ENCODE measurements at places on chromosomes 16 and 17.

DNA sequence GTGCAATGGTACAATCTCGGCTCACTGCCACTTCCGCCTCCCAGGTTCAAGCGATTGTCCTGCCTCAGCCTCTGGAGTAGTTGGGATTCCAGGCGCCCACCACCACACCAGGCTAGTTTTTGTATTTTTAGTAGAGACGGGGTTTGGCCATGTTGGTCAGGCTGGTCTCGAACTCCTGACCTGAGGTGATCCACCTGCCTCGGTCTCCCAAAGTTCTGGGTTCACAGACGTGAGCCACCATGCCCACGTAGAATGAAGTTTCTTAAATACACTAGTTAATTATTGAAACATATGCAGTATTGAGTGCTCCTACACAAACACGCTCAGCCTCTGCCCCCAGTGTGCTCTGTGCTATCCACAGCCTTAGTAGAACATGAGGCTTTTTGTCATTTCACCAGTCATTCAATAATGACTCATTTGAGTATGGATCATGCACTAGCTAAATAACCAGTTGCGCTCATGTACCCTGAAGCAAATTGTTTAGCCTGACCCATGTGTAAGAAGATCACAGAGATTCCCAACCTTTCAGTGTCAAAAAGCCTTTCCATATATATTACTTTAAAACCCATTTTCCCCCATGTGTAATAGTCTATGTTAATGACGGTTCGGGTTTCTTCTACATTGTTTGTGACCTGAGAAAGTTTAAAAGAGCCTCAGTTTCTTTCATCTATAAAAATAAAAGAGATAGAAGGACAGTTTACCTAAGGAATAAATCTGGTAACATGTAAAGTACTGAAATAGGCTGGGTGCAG, 49.7 kb downstream of the TUBD1 start:
- peak; percentile 79 for DNase-seq

- no peak for DNase-seq
Observed at GRCh38 chr16:55868980-55869379, 6.2 kb downstream of the CES5A start.

GRCh38 chr16:23607726-23608125, 11.6 kb upstream of the NDUFAB1 start:
- DNase-seq = no peak

GRCh38 chr16:4663777-4664465, 29.4 kb upstream of the NUDT16L1 start:
- DNase-seq = no peak

DNA sequence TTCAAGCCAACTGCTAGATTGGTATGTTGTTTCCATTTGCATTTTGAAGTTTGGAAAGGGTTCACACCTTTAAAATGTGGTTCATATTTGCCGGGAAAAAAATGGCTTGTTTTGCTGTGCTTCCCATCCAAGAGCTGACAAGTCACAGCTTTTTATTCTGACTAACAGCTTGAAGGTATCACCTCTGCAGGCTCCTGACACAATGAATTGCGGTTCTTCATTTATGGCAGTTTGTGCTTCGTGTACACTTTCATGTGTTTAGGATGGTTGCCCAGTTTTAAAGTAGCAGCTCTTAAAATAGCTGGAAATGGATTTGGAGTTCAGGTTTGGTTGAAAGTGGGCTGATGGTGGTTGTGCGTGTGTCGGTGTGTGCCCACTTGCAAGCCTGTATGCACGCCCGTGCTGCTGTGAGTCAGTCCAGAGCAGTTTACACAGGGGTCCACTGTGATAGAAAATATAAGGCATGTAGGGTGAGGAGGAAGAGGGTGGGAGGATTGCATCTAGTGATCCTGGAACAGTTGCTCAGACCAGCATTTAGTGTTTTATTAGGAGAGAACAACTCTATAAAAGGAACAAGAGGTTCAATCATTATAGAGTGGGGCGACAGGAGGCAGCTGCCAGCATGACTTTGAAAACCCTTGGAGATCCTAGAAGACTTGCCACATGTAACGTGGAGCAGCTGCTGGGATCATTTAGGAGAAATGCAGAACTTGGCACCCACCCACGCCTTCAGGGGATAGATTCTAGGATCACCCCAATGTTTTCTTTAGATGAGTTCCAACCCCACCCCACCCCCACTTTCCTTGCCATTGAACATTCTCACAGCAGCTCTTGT, 108.0 kb upstream of the TBX2 start:
- DNase-seq = no peak

DNA sequence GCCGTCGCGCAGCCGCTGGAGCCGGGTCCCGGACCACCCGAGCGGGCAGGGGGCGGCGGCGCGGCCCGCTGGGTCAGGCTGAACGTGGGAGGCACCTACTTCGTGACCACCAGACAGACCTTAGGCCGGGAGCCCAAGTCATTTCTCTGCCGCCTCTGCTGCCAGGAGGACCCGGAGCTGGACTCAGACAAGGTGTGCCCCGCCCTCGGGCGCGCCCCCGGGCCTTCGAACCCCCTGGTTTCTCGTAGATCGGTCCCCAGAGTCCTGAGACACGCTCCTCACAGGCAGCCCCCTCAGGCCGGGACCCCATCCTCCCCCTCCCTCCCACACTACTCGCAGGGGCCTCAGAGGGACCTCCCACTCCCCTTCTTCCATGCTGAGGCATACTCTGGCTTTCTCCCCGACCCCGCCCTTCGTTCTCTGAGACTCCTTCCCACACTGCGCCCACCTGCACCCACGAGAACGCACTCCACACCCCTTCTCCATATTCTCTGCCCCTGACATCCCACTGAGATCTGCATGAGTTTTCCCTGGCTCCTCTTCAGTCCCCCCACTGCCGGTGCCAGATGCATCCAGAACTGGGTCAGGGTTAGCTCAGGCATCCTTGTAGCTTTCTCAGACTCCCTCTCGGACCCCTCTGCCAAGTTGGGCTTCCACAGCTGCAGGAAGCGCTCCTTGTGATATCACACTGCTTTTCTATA, 523 bp downstream of the KCTD2 start:
- DNase-seq = peak; percentile 40

DNA sequence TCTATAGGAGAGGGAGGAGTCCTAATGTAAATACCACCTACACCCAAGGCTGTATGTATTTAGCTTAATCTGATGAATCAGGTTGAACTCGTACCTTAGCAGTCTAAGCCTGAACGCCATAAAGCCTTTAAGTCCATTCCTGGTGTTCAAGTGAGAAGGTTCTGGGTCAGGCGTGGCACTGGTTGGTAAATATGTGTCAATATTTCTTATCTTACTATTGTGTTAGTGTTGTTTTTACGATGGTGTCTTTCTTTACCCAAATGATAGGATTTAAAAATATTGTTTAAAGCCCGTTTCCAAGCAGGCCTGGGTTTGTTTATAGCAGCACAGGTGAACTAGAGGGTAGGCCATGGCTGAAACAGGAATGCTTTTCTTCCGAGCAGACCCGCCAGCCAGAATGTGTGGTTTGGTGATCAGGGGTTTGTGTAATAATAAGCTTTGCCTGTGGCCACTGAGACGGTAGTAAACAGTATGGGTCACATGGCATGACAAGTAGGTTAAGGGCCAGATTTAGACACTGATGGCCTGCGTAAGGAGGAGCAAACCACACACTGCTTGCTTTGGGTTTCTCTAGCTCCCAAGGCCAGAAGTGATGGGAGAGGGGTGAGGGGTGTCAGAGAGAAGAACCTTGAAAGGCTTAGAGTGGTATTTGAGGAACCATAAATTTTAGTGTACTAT, 3.3 kb downstream of the TMEM94 start:
- peak; percentile 81 for DNase-seq

DNA sequence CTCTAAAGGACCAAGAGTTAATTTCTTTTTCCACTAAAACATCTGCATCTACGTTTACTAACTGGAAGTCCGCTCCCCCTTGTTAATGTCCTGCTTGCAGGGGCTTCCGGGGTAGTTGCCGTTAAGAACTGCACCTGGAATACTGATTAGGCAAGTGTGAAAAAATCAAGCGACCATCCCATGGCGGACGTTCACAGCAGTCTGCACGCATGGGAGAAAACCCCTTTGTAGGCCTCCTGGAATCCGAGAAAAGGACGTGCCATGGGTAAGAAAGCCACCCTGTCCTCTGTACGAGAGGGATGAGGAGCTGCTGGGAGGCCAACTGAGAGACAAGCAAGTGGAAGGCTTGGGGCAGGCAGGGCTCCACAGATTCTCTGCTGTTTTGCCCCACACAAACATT, 14.9 kb downstream of the SNN start:
- DNase-seq = no peak

GRCh38 chr16:11196286-11196828, 59.6 kb downstream of the SOCS1 start:
- no peak for DNase-seq

GRCh38 chr17:5431949-5432556, 6.9 kb downstream of the C1QBP start:
- DNase-seq = no peak

DNA sequence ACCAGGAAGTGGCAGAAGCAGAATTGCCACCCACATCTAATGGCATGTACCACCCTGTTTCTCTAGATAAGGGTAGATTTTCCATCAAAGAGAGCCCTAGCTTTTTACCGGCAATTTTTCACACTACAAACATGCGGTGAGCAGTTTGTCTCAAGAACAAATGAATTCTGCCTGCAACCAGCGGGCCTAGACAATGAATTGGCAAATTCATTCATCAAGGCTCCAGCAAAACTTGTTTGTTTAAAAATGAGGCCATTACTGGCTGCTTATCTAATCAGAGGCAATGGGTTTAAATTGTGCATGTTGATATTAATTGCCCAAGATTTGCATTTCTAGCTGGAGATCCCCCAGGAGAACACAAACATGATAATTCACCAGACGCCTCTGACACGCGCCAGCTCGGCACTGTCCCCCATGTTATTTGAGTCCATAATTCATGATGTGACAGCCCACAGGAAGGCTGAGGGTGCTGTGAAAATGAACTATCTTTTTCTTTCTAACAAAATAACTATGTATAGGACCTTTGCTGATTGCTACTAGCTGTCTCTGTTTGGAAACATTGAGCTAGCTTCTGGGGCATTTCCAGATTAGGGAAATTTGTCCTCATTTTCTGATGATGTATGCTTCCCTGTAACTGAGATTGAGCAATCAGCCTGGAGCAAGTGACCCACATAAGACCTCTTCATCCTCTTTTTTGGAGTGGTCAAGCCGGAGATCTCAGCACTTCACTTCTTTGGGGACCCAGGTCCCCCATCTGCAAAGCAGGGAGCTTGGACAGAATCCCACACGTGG, 80.8 kb downstream of the CNGB1 start:
- DNase-seq = no peak

- DNase-seq = no peak
Observed at GRCh38 chr17:73196500-73196899, 3.6 kb downstream of the COG1 start.

- DNase-seq = no peak
Observed at GRCh38 chr17:67619555-67619954, 98.2 kb upstream of the NOL11 start.

- no peak for DNase-seq
Observed at GRCh38 chr16:85098565-85098964, 13.7 kb downstream of the CIBAR2 start.

GRCh38 chr17:10683853-10684252, 13.5 kb downstream of the SCO1 start:
- DNase-seq = no peak

GRCh38 chr16:77723108-77723514, 797 bp downstream of the NUDT7 start:
- DNase-seq = no peak

DNA sequence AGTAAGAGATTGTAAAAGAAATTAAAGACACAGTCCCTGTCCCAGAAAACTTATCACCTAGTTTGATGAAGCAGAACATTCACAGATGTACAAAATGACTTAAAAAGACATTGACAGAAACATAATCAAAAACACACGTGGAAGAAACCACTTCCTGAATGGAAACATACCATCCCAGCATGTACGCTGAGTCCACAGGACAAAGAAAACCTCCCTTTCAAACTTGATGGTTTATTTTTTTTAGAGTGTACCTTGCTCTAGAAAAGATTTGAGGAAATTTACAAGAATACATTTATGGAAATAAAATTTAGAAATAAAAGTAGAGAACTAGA, 140.9 kb downstream of the PMP22 start:
- no peak for DNase-seq

DNA sequence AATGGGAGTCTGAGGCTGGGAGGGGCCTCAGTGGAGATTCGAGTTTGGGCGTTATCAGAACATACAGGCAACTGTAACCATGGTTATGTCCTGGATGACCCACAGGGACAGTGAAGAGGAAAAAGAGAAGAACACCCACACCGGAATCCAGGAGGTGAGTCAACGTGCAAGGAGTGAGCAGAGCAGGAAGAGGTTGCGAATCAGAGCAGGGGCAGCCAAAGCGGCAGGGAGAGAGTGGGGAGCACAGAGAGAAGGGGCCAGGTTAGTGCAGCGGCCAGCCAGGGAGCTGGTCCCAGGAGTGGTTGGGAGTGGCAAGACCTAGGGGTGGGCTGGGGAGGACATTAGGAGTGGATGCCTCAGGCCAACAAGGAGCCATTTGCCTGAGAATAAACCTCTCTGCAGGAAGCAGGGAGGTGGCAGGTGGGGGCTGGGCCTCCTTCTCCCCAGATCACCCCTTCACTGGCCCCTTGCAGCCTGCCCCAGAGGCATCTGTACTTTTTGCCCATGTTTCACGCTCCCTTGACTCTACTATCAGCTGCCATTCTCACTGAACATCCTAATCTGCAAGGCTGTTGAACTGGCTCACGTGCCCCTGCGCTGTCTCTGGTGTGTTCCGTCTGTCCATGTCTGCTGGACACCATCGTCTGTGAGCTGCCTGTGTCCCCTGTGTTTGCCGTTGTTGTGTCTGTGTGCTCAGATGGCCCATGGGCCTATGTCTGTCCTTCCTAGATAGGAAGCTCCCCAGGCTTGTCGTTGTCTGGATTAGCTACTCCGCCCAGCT, 5.1 kb downstream of the KRT13 start:
- DNase-seq = no peak

GRCh38 chr16:15775663-15776304, 81.0 kb downstream of the MYH11 start:
- DNase-seq = no peak

GRCh38 chr16:23104032-23104955, 45.0 kb downstream of the USP31 start:
- peak; percentile 47 for DNase-seq

- DNase-seq = no peak
Observed at GRCh38 chr16:84136331-84137125, 8.4 kb downstream of the HSDL1 start.

- no peak for DNase-seq
Observed at GRCh38 chr17:14427900-14428647, 127.2 kb downstream of the HS3ST3B1 start.

- DNase-seq = no peak
Observed at GRCh38 chr17:38732376-38733281, 2.5 kb downstream of the CISD3 start.

- DNase-seq = no peak
Observed at GRCh38 chr16:62404842-62405611, 368.8 kb upstream of the CDH8 start.
